Thymus (tissue), 14 donors: ENCODE measurements at places on chromosomes 16 and 17. TPM values are rescaled to one million over a fixed set of nuclear protein-coding genes. Genes with fewer than 3 reads are reported as not detected.

- peaks cover 35% of the 10 kb centered on the region for H3K27me3 ChIP-seq
- DNase-seq, result no peak
- peak within 1 kb of the TSS; percentile 18 for H3K27ac ChIP-seq
- H3K4me1 ChIP-seq, result peaks cover 11% of the 10 kb centered on the region
- H3K36me3 ChIP-seq, result no peaks in the 10 kb centered on the region
- H3K4me3 ChIP-seq, result peak within 1 kb of the TSS; percentile 45
Observed at GRCh38 chr16:89575247-89576152, at the start of gene CPNE7. TSS of gene CPNE7 (plus strand) at chr16:89575758. CDS start at chr16:89575898, 140 bp downstream.

DNA sequence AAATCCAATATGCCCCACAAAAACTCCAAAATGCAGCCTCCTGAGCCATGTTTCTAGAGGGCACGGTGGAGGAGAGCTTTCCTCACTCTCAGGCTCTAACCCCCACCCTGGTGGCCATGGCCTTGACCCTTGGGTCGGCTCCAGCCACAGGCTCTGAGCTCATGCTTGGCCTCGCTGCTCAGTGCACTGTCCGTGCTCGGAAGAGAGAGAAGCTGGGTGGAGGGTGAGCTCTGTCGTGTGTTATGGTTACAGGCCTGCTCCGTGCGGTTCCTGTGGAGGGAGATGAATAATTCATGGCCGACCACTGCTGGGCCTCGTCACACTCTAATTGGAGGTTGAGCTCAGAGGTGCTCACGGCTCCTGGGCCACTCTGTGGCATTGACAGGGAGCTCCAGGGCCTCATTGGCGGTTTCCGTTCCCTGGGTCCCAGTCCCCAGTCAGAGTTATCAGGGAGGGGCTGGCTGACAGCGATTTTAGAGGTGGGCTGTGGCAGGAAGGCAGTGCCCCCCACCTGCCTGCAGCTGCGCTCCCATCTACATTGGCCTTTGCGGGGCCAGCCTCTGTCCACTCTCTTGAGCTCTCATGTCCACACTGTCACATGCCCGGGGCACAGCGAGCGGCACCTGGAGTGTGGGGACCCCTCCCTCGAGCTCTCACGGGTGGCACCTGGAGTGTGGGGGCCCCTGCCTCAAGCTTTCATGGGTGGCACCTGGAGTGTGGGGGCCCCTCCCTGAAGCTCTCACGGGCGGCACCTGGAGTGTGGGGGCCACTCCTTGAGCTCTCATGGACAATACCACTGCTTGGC is 24.9 kb downstream of the ACSF3 start:
- peaks cover 56% of the 10 kb centered on the region for H3K36me3 ChIP-seq
- no peaks in the 10 kb centered on the region for H3K27me3 ChIP-seq
- peaks cover 82% of the 10 kb centered on the region for H3K4me1 ChIP-seq
- H3K4me3 ChIP-seq, result no peak overlapping the region
- DNase-seq, result no peak

DNA sequence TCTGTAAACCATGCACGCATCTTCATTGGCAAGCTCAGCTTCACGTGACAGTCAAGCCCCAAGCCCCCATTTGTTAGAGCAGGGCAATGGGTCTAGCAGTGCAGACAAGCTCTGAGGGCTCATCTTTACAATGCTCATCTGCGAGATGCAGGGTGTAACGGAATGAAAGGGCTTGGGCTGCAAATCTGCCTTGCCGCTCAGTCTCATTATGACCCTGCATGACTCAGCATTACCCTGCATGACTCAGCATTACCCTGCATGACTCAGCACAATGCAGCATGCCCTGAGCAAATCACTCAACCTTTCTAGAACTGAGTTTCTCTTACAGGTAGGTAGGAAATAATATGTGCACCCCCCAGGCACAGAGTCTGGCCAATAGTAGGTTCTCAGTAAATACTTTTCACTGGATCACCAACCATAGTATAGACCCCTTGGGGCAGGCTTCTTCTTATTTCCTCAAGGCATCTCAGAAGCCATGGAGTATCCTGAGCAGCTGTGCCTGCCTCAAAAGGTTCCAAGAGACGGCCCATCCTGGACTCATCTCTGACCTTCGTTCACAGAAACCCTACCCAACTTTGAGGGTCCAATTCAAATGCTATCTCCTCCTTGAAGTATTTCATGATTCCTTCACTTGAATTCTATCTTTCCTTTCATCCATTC is 391.3 kb upstream of the CDH5 start:
- no peak overlapping the region for H3K4me3 ChIP-seq
- no peak for DNase-seq
- H3K27ac ChIP-seq, result no peak overlapping the region
- no peaks in the 10 kb centered on the region for H3K36me3 ChIP-seq
- no peaks in the 10 kb centered on the region for H3K27me3 ChIP-seq

DNA sequence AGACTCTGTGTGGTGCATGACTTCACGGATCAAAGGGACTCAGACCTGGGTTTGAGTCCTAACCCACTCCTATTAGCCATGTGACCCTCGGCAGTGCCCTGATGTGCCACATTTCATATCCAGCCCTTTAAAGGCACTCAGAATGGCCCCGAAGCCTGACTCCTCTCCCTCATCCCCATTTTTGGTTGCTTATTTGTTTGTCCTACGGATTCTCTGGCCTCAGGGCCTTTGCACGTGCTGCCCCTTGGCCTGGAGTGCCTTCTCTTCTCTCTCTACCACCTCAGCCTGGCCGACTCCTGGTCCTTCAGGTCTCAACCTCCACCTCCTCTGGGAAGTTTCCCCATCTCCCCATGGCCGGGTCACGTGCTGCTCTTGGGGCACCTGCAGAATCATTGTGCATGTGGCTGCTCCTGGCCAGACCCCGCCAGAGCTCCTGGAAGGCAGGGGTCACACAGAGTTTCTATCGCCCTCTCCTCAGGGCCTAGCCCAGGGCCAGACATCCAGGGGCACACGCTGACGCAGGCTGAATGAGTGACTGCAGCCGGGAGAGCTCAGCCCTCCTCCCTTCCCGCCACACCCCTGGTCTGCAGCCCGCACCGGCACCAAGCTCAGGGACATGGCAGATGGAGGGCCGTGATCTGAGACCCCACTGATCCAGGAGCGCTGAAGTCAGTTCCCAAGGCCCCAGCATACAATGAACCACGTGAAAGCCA is 22.0 kb upstream of the CIBAR2 start:
- H3K27me3 ChIP-seq, result peaks cover 46% of the 10 kb centered on the region
- no peak overlapping the region for H3K27ac ChIP-seq
- no peaks in the 10 kb centered on the region for H3K36me3 ChIP-seq
- no peaks in the 10 kb centered on the region for H3K4me1 ChIP-seq

- no peak overlapping the region for H3K27ac ChIP-seq
- H3K4me3 ChIP-seq, result no peak overlapping the region
- DNase-seq, result no peak
- H3K27me3 ChIP-seq, result no peaks in the 10 kb centered on the region
- H3K36me3 ChIP-seq, result peaks cover 51% of the 10 kb centered on the region
Observed at GRCh38 chr16:576197-576822, 6.5 kb downstream of the PIGQ start.

- no peaks in the 10 kb centered on the region for H3K4me1 ChIP-seq
- no peak overlapping the region for H3K4me3 ChIP-seq
- H3K27ac ChIP-seq, result no peak overlapping the region
- DNase-seq, result no peak
- H3K36me3 ChIP-seq, result peaks cover 42% of the 10 kb centered on the region
- no peaks in the 10 kb centered on the region for H3K27me3 ChIP-seq
Observed at GRCh38 chr17:45073414-45074070, 12.4 kb downstream of the NMT1 start.

Gene HOXB2
- 3.0 TPM for total RNA-seq

Gene LASP1
- 37.0 TPM for total RNA-seq

Gene ABCC11
- total RNA-seq, result 0.14 TPM

Gene GSG1L
- not detected for total RNA-seq

Gene PLCG2
- 10.1 TPM for total RNA-seq
